Fibroblast of pulmonary artery (primary cell): ENCODE measurements at places on chromosomes 6 and 20.
A peak's percentile ranks its signal among the peaks of the same experiment; 100 is the strongest.

DNA sequence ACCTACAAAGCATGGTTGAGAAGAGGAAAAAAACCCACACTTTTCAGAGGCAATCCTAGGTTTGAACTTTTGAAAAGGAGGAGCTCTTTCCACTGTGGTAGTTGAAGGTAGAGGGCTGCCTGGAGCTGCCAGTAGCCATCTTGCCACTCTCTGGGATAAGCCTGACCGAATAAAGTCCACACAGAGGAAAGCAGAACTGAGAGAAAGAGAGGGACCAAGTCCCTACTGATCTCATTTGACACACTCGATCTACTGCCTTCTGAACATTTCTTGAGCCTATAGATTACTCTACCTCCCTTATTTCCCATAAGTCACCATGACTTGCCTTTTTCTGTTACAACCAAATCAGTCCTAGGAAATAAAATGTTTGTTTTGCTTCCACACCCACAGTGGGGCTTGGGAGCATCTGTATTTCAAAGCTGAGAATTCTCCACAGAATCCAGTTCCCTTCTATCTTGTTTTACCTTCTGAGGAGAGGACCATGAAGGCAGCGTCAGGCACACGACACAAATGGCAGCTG lies 147.0 kb upstream of the PTPRK start:
- no peak for DNase-seq

- peak; percentile 45 for DNase-seq
Observed at GRCh38 chr6:21426841-21427490, 166.6 kb upstream of the SOX4 start.

DNA sequence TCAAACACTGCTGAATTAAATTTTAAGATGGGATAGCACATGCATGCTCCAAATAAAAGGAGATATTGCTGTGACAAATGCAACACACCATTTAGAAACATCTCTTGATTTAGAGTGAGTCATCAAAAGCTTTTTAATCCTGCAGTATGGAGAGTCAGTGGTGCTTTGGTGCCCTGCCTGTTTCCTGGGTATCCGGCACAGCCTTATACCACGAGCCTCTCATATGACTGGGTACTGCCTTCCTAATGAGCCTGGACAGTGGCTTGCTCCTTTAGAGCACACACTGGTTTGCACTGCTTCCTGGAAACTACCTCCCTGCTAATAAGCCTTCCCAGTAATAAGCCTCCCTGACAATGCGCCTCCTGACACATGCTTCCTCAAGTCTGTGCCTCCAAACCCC lies 65.3 kb upstream of the KCNK16 start:
- no peak for DNase-seq

DNA sequence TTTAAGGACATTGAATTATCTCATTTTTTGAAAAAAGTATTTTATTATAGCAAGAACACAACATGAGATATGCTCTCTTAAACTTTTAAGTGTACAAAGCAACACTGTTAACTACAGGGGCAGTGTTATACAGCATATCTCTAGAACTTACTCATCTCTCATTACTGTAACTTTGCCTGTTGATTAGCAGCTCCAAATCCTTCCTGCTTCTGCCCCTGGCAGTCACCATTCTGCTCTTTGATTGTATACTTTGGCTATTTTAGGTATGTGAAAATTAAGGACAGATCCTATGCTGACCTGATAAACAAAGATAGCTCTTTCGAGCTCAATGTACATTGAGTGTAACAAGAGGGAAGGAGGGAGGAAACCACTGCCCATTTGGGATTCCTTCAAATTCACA lies 1349.8 kb upstream of the GJE1 start:
- no peak for DNase-seq

DNA sequence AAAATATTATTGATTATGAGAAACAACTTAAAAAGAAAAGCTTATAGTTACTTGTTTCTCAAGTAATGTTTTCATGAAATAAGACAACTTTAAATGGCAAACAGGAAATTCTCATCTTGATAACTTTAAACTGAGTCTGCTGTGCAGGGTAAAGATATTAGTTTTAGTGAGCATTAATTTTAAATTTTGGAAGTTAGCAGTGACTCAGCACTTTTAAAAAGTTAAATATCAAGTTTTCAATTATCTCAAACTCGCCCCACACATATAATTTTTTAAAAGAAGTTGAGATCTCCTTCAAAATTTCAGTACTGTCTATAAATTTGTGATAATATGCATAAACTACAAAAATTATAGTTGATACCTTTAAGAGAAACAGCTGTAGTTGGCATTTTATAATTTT lies 337.3 kb upstream of the NT5E start:
- DNase-seq = no peak

GRCh38 chr6:57255451-57256169 lies 33.5 kb upstream of the RAB23 start:
- no peak for DNase-seq

- no peak for DNase-seq
Observed at GRCh38 chr6:161366301-161366923, 92.6 kb upstream of the AGPAT4 start.

- DNase-seq = no peak
Observed at GRCh38 chr6:378090-378957, 13.2 kb upstream of the IRF4 start.

DNA sequence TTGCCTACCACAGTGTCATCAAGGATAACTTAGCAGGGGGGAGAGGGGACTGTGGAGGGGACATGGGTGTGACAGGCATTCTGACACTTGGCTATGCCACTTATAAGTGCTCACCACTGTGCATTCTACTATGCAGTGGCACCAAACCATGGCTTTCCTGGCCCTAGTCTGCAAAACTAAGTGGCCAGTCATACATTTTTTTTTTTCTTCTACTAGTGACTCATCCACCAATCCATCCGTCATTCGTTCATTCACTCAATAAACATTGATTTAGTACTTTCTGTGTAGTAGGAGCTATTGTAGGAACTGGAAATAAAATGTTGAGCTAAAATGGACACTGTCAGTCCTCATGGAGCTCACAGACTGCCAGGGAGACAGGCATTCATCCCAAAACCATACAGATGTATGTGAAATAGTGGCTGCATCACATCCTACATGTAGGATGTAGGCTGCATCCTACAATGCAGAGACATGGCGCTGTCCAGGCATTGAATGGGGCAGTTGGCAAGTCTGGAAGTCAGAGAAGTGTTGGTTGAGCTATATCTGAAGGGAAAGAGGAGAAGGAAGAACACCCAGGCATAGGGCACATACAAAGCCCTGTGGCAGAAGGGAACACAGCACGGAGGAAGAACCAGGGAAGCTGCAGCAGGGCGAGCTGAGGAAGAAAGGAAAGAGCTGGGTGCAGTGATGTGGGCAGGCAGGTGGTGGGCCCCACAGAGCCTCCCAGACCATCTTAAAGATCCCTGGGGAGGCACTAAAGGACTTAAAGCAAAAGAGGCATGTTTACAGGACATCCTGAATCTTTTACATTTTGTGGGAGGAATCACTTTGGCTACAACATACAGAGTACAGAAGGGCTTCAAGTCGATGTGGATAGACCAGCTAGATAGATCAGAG lies 224.4 kb downstream of the UST start:
- no peak for DNase-seq

- DNase-seq = no peak
Observed at GRCh38 chr20:50675671-50676376, 15.5 kb downstream of the RIPOR3 start.

DNA sequence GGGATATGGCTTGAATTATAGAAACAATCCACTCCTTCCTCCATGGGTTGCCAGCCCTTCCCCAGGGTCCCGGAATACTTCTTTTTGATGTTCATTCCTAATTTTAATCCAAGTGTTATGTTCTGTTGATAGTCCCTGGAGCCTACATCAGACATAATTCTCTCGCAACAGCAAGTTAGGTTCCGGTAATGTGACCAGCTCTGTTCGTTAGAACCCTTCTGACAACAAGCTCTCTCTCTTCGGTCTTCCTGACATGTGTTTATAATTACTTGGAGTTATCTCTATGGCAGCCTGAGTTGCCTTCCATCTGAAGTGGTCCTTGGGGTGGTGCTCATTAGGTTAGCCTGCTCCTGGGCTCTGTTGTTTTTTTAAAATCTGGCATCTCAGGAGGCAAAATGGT lies 506.9 kb upstream of the JARID2 start:
- DNase-seq = no peak

DNA sequence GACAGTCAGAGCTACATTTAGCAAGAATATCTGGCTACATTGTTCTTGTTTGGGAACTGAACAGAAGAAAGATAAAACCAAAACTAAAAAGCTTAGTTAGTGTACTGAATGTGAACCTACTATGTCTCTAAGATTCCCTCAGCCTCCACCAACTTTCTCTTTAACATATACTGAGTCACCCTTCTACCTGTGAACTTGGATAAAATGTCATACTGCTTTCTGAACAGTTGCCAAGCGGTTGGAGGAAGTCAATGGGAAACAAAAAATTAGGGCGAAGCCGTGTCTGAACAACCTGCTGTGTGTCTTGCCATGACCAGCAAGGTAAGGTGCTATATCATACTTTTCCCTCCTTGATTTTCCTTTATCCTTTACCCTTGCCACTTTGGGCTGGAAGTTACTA lies 243.5 kb downstream of the BTBD9 start:
- no peak for DNase-seq

GRCh38 chr6:41670703-41671360 lies 32.6 kb downstream of the MDFI start:
- no peak for DNase-seq

- no peak for DNase-seq
Observed at GRCh38 chr6:156166093-156166492, 611.1 kb upstream of the ARID1B start.

DNA sequence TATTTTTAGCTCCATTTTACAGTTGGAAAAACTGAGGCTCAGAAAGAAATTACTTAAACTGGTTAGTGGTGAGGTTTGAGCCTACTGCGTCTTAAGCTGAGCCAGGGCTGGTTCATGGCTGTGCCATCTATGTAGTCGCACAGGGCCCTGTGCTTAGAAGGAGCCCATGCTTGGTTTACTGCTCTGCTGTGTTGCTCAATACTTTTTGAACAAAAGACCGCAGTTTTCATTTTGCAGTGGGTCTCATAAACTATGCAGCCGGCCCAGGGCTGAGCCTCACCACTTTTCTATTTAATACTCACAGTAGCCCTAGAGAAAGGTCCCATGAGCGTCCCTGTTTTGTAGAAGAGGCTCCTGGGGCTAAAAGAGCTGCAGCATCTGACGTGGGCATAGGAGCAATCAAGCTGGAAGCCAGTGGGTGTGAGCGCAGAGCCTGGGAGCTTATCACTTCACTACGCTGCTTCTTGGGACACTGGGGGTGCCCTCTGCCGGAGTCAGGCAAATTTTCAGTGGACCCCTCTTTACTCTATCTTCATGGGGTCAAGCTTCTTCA lies 501 bp downstream of the SIRPB2 start:
- DNase-seq = no peak

DNA sequence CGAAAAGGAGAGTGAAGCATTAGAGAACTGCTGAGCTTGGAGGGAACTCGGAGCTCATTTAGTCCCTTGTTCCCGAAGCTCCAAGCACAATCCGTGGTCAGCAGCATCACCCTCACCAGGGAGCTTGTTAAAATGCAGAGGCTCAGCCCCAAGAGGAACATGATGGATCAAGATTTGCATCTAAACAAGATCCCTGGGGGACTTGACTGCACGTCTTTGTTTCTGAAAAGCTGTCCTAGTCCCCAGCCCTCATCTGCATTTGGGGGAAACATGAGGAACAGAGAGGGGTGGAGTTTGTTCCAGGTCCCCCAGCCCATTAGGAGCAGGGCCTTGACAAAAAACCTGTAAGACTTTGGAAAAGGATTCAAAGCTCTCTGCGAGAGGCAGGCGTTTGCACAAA lies 4.1 kb upstream of the LBP start:
- no peak for DNase-seq

- no peak for DNase-seq
Observed at GRCh38 chr6:42165016-42165415, 8.1 kb upstream of the GUCA1A start.

DNA sequence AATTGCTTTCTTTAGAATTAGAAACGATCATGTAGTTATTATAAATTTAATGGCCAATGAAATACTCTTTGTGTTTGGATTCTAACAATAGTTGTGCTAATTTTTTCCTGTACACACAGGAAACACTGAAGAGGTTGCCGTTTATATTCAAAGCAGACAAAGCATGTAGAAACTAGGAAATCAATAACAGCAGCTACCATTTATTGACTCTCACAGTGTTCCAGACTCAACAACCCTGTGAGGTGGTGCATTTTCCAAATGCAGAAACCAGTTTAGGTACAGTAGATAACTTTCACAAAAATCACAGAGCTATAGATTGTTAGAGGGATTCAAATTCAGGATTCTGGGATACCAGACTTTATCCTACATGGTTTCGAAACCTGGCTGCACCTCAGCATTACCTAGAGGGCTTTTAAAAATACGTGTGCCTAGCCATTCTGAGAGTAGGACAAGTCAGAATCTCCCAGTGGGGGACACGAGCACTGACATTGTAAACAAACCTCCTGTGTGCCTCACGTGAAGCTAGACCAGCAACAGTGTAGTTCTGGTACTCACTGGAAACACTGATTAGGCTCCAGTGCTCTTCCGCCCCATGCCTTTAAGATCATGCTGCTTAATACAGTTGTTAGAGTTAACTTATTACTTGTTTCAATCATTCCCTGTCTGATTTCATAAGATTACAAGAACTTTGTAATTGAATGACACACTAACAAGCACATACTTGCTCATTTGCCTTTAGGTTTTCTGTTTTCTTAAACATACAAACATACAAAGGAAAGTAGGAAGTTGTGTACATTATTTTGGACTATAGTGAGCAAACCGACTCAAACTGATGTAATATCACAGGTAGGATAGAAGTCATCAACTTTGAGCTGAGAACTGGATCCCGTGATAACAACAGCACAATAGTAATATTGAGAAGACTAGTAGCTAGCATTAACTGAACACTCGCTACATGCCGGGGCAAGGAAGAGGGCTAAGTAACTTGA lies 65.8 kb downstream of the MAP3K4 start:
- no peak for DNase-seq

GRCh38 chr20:33499355-33499754 lies 9.5 kb downstream of the CBFA2T2 start:
- DNase-seq = no peak

DNA sequence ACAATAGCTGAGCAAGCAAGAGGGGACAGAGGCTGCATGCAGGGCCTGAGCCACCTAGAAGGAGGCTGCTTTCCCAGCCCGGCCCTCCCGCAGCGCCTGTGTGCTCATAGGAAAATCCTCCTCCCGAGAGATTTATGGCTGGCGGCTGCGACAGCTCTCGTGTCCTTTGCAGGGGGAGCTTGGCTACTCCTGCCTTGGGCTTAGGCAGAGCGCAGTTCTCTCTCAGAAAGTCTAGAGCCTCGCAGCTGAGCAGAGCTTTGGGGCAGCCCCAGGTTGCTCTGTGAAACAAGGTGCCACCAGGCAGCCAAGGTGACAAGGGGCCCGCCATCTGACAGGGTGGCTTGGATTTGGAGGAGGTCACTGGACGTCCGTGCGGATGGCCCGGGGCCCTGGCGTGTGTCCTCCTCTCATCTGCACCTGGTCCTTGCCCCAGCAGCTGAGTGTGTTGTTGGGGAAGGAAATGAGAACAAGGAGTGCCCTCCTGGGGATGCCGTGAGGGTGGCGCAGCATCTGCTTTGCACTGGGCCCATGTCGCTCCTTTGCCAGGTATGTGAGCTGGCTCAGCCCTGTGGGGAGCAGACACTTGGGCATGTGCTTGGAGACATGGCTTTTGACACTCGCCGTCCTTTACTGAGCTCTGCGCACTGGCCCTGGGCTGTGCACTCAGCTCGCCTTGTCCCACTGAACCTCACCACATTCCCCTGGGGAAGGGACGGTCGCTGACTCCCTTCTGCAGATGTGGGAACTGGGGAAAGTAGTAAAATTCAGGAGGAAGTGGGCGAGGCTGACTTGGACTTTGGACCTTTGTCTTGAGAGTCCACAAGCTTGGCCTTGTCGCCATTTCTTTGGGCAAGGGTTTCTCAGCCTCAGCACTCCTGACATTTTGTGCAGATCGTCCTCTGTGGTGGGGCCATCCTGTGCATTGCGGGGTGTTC lies 41.9 kb downstream of the EDN3 start:
- DNase-seq = no peak
